ENCODE measurements at places on chromosomes 5 and 9.

- no peak for DNase-seq
Observed at GRCh38 chr9:86809151-86809550, 138.2 kb downstream of the GAS1 start.

GRCh38 chr9:89821081-89821480, 216.3 kb downstream of the GADD45G start:
- DNase-seq, result no peak

DNA sequence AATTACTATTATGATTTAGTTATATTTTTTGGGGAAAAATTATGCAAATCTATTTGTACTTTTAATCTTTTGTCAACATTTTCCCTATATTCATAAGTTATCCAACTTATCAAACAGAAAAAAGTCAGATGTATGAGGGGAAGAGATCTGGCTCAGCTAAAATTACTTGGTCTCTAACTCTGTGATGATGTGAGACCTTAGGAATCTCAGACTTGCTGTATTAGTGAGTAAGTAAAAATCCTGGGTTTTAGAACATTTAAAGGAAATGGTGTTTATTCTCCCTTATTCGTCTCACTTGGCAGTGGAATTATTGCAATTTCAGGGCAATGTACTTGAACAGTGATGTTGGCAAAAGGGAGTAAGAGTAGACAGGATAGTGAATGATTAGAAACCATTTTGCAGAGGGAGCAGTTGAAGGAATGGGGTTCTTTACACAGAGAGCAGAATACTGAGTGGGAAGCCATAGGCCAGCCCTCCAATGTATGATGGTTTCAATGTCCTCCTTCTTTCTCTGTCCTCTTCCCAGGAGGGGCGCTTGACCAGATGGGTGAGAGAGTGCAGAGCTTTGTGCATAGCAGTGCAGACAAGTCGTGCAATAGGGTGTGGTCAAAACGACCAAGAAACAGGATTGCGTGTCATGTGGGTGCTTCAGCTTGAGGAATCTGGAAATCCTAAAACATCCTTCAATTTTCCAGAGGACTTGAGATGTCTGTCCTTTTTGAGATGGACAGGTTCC, 91.7 kb downstream of the TENT4A start:
- DNase-seq, result no peak

- no peak for DNase-seq
Observed at GRCh38 chr5:66840511-66841013, 244.4 kb downstream of the MAST4 start.

GRCh38 chr5:61004448-61004847, 59.4 kb downstream of the NDUFAF2 start:
- DNase-seq, result no peak

DNA sequence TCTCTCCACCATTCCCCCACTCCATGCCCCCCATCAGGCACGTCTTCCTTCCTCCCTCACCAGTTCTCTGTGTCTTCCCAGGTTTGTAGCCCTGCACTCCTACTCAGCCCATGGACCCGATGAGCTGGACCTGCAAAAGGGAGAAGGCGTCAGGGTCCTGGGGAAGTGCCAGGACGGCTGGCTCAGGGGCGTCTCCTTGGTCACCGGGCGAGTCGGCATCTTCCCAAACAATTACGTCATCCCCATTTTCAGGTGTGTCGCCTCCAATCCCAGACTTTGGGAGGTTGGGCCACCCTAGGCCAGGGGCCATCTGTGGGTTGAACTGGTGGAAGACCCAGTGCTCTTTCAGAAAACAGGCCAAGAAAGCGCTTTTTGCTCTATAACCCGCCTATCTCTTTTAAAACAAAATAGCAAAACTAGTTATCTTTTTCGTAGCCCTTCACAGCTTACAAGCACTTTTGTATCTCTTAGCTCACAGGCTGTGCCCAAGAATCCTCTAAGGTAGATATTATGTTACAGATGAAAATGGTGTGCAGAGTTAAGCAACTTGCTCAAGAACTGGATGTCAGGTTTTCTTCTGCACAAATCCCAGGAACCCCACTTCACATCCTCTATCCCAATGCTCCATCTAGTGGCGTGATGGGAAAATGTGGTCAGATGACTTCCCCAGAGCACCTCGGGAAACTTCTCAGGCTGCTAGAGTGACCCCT, 56.2 kb downstream of the PLAC8L1 start:
- DNase-seq, result peak; percentile 4

GRCh38 chr9:37801287-37801850, 772 bp downstream of the DCAF10 start:
- peak; percentile 14 for DNase-seq

DNA sequence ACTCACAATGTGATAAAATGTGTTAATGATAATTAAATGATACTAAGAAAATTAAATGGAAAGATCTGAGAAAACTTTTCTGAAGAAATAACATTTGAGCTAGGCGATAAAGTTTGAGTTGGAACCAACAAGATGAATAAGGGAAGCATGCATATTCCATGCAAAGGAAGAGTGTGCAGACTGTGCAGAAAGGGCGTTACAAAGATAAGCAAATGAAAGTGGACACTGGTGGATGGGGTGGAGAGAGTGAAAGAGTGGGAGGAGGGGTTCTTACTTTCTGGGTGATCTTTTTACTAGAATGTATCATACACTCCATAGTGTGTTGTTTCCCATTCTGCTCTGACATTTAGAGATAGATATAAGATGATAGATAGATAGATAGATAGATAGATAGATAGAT, 138.7 kb downstream of the HTR1A start:
- no peak for DNase-seq
